ENCODE measurements at places on chromosomes 5 and 9.

DNA sequence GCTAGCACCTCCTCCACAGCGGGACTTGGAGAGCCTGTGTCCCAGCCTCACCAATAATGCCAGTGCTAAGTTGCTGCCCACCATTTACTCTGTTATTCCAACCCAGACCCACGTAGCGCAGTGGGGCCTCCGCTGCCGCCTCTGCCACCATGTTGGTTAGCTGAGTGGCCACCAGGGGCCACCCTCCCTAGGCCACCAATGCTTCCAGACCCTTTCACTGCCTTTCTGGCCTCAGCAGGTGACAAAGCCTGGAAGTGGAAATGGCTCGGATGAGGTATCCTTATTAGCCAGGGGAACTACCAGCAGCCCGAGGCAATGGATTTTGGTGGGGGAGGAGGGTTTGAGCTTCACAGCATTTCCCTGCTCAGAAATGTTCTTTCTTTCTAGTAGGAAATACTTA lies 110.1 kb downstream of the OSTF1 start:
- no peak for DNase-seq

- DNase-seq: no peak
Observed at GRCh38 chr9:118665226-118665919, 703.9 kb downstream of the BRINP1 start.

- no peak for DNase-seq
Observed at GRCh38 chr9:124768334-124768733, 2.8 kb downstream of the NR6A1 start.

DNA sequence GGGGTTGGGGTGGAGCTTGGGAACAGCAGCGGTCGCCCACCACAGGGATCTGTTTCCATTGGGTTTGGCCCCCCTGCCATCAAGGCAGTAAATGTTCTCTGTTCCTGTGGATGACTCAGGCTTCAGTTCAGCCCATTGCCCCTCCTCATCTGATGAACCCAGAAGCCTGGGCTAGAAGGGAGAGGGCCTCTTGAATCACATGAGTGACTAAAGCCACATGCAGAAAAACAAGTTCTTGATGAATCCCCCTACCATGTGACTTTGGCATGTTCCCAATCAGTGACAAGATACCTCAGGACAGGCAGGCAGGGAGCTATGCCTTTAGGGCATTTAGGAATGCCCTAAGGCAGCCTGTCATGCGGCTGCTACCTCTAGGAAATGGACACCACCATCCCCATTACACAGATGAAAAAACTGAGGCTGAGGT lies 2.5 kb downstream of the SH3PXD2B start:
- no peak for DNase-seq

DNA sequence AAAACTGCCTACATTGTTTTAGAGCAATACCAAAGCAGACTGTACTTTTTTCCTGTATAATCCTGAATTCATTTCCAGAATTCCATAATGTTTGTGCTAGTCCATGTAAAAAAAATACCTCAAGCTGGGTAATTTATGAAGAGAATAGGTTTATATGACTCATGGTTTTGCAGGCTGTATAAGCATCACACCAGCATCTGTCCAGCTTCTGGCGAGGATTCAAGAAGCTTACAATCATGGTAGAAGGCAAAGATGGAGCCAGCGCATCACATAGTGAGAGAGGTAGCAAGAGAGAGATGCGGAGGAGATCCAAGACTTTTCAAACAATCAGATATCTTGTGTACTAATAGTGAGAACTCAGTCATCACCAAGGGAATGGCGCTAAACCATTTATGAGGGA lies 280.3 kb upstream of the CDH9 start:
- DNase-seq: no peak

GRCh38 chr5:133938929-133939328 lies 29.5 kb downstream of the C5orf15 start:
- DNase-seq: no peak

DNA sequence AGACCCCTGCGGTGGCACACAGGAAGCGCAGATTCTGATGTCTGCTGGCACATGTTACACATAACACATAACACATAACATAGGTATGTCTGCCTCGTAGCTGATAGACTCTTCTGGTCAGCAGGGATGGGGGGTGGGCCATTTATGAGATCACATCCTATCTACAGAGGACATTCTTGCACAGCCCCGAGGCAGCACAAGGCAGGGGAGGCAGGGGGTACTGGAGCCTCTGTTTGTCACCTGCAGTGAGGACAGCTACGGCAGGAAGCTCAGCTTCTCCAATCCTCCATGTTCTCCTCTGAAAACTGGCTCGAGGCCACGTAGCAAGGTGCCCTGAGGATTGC lies 16.7 kb upstream of the MED10 start:
- no peak for DNase-seq

DNA sequence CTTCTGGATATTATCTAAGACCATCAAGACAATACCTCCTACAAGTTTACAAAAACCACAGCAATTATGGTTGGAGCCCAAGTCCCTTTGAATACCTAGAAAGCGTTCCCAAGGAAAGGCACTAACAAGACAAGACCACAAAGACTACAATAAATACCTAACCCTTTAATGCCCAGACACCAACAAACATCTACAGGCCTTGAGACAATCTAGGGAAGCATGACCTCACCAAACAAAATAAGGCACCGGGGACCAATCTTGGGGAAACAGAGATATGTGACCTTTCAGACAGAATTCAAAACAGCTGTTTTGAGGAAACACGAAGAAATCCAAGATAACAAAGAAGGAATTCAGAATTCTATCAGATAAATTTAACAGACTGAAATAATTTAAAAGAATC lies 37.8 kb downstream of the OXCT1 start:
- DNase-seq: no peak

DNA sequence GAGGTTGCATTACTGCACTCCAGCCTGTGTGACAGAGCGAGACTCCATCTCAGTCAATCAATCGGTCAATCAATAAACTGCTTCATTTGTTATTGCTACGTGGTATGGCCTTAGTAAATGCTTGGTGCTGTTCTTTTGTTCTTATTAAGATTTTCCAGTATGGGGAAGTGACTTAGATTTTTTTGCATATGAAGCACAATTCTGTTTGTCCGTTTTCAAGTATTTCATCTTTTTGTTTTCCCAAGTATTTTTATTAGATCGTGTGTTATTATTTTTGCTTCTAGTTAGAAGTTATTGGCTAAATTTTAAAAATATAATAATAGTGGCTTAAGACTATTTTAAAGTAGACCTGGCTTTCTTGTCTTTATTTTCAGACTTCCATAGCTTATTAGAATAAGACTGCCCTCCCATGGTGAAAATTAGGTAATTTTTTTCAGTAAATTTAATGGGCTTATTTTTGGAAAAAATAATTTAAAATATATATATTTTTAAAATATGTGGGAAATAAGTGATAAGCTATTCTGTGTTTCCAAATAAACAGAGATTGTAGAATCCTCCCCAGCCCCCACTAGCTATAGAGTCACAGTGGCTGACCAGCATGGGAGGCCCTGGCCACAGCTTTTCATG lies 14.7 kb upstream of the OMD start:
- no peak for DNase-seq

DNA sequence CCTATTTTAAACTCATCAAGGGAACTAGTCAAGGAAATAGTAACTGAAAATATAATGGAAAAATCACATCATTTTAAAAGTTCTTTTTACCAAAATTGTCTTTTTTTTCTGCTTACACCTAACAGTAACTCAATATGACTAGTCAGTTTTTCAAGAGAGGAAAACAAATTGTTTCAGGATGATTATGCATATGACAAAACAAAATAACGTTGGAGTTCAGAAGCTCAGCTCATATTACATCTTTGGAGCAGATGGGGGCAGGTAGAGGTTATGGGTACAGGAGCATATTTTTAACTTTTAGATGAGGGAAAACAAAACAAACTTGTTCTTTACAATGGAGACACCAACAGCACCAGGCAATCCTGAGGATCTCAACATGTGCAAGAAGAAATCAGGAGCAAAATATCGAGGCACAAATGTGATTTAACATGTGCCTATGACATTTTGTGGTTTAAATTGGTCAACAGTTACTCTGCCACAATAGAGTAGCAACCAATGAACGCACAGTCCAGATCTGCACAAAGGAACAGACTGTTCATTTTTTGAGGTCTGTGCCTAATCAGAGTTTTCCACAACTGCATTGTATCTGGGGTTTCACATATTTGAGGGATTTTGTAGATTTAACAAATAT lies 659.0 kb downstream of the ANXA1 start:
- no peak for DNase-seq

DNA sequence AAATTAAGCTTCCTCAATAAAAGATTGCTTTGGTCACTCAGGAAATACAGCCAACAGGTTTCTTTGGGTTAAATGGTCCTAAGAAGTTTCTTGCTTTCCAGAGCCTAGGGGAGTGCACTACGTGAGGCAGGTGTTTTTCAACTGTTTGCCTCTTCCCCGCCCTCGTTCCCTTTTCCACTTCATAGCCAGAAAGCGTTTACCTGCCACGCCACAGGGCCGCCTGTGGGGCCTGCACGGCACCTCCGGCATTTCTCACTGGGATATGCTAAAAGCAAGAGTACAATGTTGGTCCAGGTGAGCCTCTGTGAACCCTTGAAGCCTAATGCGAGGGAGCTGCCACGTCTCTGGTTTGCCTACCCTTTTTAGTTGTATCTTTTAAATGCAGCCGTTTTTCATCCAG lies 167.6 kb upstream of the OTULINL start:
- DNase-seq: no peak

DNA sequence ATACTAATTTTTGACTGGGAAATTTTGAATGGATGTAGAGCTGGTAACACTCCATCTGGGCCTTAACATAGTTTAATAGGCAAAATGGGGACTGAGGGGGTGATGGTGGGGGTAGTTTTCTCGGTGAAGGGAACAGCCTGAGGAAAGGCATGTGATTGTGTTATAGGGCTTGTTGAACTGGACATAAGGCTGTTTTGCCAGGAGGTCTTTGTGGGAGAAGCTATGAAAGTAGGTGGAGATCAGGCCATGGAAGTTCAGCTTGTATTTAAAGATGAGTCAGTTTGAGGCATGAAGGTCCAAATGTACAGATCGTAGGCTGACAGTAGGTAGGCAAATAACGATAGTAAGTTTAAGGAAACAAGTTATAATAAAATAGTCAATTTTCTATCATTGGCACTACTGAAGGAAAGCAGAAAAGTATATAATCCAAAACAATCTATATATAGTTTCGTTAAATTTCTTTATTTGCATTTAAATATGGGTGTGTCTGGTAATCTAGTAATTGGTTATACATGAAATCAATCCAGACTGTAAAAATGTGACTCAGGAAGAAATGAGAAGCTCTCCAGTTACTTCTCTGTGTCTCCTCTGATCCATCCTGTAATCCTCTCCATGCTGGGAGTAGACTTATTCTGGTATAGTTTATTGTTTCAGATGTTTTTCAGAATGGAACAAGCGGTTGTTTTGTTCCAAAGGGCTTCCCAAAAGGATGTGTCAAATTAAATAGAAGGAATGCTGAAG lies 2.8 kb downstream of the CSNK1G3 start:
- DNase-seq: no peak

DNA sequence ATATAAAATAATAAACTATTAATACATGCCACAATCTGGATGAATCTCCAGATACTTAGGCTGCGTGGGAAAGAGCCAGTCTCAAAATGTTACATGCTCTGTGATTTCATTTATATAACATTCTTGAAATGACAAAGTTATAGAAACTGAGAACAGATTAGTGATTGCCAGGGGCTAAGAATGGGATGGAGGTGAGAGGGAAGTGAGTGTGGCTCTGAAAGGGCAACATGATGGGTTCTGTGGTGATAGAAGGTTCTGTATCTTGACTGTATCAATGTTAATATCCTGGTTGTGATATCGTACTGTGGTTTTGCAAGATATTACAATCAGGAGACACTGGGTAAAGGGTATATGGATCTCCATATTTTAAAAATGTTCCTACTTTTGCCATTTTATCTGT lies 50.7 kb downstream of the SPEF2 start:
- no peak for DNase-seq

- DNase-seq: no peak
Observed at GRCh38 chr9:115106642-115107041, 11.3 kb downstream of the TNC start.

- no peak for DNase-seq
Observed at GRCh38 chr9:126413391-126414068, 86.9 kb downstream of the MVB12B start.

GRCh38 chr9:72726947-72727346 lies 205.5 kb downstream of the TMC1 start:
- DNase-seq: no peak

- no peak for DNase-seq
Observed at GRCh38 chr9:8489835-8490234, 690.3 kb upstream of the DMAC1 start.

DNA sequence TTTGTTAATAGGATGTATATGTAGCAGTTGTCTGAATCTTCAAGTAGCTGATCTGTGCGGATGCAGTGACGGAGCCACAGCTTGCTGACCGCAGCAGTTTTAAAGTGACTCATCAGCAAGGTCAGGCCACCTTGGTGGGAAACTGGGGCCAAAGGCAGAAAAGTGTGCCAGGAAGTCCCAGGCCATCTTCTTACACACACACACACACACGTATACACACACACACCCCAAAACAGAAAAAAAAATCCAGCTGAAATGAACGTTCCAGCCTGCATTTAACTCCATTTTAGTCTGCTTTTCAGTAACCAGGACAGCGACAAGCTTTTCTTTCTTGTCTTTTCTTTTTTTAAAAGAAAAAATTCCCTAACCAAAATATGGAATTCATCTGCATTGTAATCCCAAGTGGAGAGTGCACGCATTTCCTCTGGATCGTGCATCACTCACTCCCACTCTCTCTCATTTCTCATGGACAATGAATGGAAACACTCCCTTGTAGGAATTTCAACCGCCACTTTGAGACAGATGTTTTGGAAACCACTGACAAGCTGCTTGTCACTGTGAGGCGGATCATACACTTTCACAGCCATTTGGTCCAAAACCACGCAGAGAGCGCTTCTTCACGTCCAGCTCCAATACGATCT lies 103.9 kb downstream of the LHFPL2 start:
- no peak for DNase-seq

DNA sequence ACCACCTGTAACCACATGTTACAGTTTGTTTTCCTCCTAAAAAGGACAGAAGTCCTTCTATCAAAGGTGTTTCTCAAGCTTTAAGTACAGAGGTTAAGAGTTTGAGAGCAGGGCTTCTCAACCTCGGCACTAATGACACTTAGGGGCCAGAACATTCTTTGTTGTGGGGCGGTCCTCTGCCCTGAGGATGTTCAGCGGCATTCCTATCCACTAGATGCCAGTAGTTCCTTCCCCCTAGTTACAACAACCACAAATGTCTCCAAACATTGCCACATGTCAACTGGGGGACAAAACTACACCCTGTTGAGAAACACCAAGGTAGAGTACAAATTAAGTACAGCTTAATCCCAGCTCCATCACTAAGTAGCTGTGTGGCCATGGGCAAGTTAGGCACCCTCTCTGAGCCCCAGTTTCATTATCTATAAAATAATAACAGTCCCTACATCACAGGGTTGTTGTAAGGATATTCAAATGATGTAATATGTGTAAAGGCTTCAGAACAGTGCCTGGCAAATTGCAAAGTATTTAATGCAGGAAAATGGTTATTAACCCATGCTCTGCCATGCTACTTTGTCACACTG lies 44.6 kb downstream of the PIP5K1B start:
- DNase-seq: no peak

GRCh38 chr5:171823269-171823668 lies 37.7 kb downstream of the SMIM23 start:
- DNase-seq: no peak

Data from activated naive CD4-positive, alpha-beta T cell (primary cell).